Stimulated activated CD4-positive, alpha-beta T cell treated with anti-CD3 and anti-CD28 coated beads, Interleukin-4, amount 100 ng/mL, for 4 hours (primary cell): ENCODE measurements at places on chromosomes 2 and 18.

DNA sequence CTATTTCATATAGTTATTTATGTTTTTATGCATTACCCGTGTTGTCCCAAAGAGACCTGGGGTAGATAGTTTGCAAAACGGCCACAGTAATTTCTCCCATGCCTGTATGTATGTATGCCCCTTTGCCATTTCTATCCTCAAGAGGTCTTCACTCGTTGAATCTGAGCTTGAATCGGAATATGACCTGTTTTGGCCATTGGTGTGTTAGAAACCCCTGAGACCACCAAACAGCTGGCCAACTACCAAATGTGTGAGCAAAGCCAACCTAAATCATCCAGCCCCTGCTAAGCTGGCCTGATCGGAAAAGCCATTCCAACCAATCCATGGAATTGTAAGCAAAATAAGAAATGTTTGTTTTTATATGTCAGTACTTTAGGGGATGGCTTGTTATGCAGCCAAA, 23.4 kb upstream of the INO80C start:
- DNase-seq = no peak

GRCh38 chr18:42583283-42583731, 532.2 kb downstream of the RIT2 start:
- no peak for DNase-seq

GRCh38 chr2:229230256-229230655, 40.8 kb downstream of the PID1 start:
- no peak for DNase-seq

GRCh38 chr2:99651930-99652670, 162.3 kb upstream of the REV1 start:
- DNase-seq = no peak

DNA sequence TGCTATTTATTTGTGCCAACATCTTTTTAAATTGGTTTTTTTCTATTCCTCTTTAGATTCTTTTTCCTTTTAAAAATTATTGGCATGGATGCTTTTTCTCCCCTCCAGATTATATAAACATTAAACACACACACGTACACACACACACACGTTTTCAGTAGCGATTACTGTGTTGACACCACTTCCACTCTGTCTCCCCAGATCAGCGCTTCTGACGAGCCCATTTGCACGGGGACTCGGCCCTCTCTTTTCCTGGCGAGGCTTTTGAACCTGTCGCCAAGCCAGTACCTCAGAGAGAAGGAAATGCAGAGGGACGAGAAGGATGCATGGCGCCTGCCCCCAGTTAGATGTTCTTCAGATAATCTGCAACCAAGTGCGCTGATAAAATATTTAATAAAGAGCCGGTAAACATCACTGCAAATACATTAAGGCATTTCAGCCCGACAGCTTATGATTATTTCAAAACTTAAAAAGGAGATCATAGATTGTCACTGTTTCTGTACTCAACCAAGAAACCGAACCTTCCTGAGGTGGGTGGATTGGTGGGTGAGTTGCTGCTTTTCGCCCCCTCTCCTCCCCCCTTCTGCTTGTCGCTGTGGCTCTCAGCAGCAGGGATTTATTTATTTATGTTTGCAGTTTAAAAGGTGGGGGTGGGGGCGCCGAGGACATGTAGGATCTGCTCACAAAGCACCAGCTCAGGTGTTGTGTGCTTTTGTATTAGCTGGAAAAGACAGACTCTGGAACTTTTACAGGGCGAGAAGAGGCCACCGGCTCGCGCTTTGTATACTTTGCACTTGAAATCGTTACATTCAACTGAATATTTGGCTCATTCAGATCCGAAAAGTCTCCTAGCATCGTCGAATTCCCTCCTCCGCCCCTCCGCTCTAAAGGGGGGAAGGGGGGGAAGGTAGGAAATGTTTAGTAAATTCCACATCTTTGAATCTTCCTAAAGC, 787 bp upstream of the TBR1 start:
- no peak for DNase-seq
